ENCODE measurements at places on chromosomes 6 and 20.

DNA sequence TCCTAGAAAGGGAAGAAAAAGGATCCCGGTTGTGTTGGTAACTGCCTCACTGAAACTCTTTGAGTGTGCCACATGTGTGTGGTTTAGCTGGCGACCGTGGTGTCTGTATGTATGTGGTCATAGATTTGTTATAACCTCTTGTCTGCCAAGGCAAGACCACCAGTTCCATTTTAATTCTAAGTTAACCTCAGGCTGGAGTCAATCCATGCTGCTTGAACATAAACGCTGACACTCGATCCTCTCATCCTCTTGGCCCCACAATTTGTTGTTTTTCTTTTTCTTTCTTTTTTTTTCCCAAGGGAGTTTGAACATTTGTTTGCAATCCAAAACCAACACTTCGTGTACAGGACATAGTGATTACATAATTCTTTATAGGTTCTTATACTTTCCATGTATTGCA, 318.9 kb upstream of the JAG1 start:
- DNase-seq: no peak

DNA sequence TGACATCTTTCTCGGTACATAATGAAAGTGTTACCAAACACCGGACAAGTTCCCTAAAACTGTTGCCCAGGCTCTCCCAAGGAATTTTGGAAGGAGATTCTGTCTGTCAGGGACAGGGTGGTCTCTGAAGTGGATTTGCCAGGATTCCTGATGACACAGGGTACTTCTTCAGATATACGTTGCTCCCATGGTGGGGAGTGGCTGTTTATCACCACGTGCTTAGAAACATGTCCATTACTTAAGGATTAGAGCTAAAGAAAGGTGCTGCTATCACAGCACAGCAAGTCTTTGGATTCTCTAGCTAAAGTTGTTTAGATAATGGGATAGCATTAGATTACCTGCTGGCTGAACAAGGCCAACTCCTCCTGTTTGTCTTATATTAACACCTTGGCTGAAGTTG, 6.3 kb downstream of the SPINT3 start:
- no peak for DNase-seq

DNA sequence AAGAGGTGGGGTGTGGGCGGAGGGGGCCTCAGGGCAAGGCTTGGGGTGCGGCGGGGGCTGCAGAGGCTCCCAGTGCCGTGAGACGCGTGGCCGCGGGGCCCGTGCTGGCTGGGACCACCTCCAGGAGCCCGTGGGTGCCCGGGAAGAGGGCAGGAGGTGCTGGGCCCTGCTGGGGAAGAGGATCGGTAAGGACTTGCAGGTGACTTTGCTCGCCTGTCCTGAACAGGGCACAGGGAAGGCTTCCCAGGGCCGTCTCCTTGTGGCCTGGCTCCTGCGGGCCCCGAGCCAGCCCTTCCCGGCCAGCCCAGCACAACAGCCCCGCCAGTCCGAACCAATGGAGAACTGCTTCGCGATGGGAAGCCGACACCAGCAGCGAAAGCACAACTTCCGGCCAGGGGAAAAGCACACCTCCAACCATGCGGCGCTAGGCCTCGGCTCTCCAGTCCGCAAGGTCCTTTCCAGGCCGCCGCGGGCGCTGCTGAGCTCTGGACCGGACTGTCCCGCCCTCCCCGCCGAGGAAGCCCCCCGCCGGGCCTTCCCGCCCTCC, 32.3 kb downstream of the IRF4 start:
- no peak for DNase-seq

GRCh38 chr6:4693173-4693970, 82.8 kb upstream of the CDYL start:
- DNase-seq: no peak

- no peak for DNase-seq
These were observed 118.8 kb upstream of the TRAF3IP2 start for GRCh38 chr6:111724505-111724904.

GRCh38 chr6:19368511-19368910, 468.7 kb upstream of the ID4 start:
- no peak for DNase-seq

- no peak for DNase-seq
These were observed 97.2 kb downstream of the OPN5 start for GRCh38 chr6:47879015-47879414.

DNA sequence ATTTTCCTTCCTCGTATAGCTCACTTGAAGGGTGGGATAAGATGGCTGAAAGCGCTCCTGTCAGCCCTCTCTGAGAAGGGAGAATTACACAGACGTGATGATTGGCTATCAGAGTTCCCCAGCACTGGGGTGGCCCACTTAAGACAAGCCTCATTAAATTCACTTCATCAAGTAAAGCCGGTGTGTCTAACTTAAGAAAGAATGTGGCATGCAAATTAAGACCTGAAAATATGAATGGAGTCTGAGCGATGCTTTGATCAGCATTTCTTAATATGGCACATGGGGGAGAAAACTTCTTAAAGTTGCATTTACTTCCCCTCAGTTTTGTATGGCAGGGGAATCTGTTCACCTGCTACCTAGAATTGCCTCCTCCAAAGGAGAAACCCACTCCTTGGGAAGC, 369.3 kb downstream of the FARS2 start:
- no peak for DNase-seq

- peak; percentile 1 for DNase-seq
These were observed 90.8 kb downstream of the FRK start for GRCh38 chr6:115969930-115970273.

DNA sequence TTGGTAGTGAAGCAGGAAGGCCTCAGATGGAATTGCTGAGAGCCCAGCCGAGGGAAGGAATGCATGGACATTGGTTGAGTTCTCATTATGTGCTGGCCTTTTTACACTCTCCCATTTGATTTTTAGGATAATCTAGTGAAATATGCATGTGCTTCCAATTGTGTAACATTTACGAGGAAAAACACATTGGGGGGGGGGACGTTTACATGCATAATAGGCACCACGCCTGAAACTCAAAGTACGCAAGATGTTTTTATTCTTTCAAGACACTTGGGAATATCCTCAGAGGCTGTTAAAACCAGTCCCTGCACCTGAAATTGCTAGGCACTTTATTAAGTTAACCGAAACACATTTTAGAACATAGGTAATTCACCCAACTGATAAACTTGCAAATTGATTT, 118.5 kb upstream of the CDH4 start:
- no peak for DNase-seq

DNA sequence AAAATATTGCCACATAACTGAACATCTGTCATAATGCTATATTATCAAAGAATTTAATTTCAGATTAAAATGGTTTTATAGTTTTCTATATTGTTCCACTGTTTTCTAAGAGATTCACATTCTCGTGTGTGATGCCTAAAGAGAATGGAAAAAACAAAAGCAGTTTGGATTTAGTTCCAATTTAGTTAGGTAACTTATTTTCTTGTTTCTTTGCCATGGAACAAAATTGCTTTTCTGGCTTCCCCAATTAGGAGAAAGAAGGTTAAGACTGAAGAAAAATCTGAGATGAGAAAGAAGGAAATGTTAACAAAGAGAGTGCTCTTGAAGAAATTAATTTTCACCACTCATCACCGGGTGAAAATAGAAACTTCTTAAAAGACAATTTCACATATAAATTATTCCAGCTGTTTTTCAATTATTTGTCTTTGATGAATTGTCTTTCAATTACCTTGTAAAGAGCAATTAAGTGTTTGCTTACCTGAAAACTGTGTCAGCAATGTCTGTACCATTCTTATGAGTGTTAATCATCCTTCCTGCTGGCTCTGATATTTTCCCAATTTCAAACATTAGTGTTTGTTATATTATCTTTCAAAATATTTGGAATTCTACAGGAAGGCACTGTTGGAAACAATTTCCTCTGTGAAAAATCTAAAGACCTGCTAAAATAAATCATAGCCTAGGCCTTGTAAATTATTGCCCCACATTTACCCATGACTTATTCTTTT, 19.5 kb downstream of the PHACTR2 start:
- no peak for DNase-seq
